ENCODE measurements at places on chromosomes 2 and 18. TPM values are rescaled to one million over a fixed set of nuclear protein-coding genes. Genes with fewer than 3 reads are reported as not detected.

DNA sequence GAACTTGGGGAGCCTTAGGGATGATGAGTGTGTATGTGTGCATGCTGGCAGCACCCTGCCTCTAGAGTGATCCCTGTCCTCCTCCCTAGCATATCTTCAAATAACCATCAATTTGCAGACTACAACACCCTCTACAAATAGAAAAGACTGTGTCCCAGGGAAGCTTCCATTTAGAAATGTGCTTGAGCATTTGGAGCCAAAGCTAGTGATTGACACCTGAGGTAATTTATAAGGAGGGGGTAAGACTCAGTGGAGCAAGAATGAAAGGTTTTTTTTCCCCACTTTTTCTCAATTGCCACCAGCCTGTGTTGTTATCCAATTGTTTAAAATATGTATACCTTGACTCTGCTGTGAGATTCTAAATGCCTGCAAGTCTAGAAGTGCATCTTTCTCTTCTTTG is 286.0 kb upstream of the SLC14A2 start:
- DNase-seq: no peak
- no peak overlapping the region for H3K4me3 ChIP-seq
- H3K27ac ChIP-seq: no peak overlapping the region
- H3K4me1 ChIP-seq: no peaks in the 10 kb centered on the region
- H3K27me3 ChIP-seq: no peaks in the 10 kb centered on the region
- no peaks in the 10 kb centered on the region for H3K36me3 ChIP-seq

DNA sequence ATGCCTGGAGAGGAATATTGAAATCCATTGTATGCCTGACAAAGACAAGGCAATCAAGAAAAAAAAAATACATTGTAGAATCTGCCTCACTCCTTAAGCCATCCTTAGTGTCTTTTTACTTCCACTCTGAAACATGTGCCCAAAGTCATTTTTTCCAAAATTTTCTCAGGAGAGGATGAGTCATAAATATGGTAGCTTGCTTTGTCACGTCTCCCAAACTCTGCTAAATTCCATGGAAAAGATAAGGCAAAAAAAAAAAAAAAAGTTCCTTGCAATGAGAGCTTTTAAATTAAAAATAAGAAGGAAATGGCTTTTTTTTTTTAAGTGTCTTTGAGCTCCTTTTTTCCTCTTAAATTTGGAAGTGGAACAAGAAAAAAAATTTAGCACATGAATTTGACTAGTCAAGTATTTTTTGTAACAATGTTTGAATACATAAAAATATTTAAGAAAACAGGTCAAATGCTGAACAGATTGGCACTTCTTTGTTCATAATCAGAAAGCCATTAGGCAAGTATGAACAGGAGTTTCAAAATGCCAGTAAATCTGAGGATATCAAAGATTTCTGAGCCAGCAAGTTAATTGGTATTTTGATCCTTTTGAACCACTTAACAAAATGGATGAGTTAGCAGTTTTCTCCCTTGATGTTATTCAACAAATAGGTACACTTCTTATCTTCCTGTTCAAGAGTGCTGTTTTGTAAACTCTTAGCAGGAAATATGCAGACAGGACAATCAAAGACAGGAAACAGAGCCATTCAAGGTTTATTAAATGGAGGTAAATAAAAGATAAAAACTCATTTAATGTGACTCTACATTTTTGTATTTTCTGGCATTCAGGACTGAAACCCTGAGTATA is 247.3 kb upstream of the SP5 start:
- no peak for DNase-seq
- no peak overlapping the region for H3K4me3 ChIP-seq

- no peaks in the 10 kb centered on the region for H3K4me1 ChIP-seq
- no peak for DNase-seq
- no peaks in the 10 kb centered on the region for H3K36me3 ChIP-seq
- H3K27ac ChIP-seq: no peak overlapping the region
- no peak overlapping the region for H3K4me3 ChIP-seq
These were observed 338.7 kb downstream of the CDH2 start for GRCh38 chr18:27838225-27838624.

GRCh38 chr18:6449213-6449612 is 34.5 kb upstream of the L3MBTL4 start:
- no peaks in the 10 kb centered on the region for H3K36me3 ChIP-seq
- H3K4me1 ChIP-seq: no peaks in the 10 kb centered on the region
- H3K27ac ChIP-seq: no peak overlapping the region
- no peaks in the 10 kb centered on the region for H3K27me3 ChIP-seq

DNA sequence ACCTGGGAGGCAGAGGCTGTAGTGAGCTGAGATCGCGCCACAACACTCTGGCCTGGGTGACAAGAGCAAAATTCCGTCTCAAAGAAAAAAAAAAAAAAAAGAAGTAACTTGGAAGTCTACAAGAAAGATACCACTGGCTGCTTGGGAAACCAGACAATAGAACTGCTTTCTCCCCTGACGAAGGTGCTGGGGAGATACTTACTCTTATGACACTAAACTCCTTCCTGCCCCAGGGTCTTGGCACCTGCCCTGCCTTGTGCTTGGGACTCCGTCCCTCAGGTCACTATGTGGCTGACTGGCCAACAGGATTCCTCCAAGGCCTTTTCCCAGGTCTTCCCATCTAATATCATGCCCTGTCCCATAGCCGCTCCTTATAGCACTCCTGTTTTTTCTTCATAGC is 30.7 kb downstream of the INPP5D start:
- no peak overlapping the region for H3K27ac ChIP-seq
- peaks cover 26% of the 10 kb centered on the region for H3K36me3 ChIP-seq
- no peak overlapping the region for H3K4me3 ChIP-seq
- H3K4me1 ChIP-seq: peaks cover 23% of the 10 kb centered on the region
- DNase-seq: no peak

DNA sequence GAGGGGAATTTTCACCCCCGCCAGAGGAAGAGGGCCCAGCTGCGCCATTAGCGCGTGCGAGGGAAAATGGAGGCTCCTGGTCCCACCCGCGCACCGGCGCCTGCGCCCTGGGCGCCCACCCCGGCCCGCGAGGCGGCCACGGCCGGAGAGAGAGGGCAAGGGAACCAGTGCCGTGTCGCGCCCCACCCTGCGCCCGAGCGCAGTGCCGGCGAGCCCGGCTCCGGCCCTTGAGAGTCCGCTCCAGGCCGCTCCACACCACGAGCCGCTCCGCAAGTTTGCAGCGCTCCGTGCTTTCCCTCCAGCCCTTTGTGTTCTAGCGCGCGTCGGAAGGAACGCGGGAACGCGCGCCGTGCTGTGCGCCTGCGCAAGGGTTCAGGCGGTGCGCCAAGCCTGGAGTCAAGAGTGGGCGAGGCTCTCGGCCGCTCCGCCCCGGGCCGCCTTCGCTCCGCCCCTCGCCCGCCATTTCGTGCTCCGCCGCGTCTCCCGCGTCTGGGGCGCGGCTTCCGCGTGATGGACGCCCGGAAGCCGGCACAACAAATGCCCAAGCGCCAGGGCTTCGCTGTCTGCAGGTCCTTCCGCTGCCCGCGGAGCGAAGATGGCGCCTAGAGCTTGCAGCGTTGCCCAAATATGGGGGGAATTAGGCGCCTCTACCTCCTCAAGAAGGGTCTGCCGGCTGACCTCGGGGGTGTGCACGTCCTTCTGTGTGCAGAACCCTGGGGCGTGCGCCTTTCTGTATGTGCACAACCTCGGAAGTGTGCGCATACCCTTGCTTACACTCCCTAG is 46.1 kb upstream of the PTMA start:
- peak overlapping the region; percentile 74 for H3K4me3 ChIP-seq
- peaks cover 2% of the 10 kb centered on the region for H3K36me3 ChIP-seq
- DNase-seq: peak; percentile 97
- peaks cover 30% of the 10 kb centered on the region for H3K4me1 ChIP-seq
- no peaks in the 10 kb centered on the region for H3K27me3 ChIP-seq

GRCh38 chr18:48979944-48980890 is 29.5 kb upstream of the SMAD7 start:
- peaks cover 35% of the 10 kb centered on the region for H3K27me3 ChIP-seq
- no peak overlapping the region for H3K4me3 ChIP-seq
- H3K27ac ChIP-seq: no peak overlapping the region
- peaks cover 20% of the 10 kb centered on the region for H3K4me1 ChIP-seq
- DNase-seq: no peak
- no peaks in the 10 kb centered on the region for H3K36me3 ChIP-seq

GRCh38 chr2:161116509-161116908 is 43.7 kb upstream of the TANK start:
- DNase-seq: no peak
- no peak overlapping the region for H3K4me3 ChIP-seq
- no peak overlapping the region for H3K27ac ChIP-seq
- H3K27me3 ChIP-seq: peaks cover 28% of the 10 kb centered on the region
- H3K4me1 ChIP-seq: peaks cover 28% of the 10 kb centered on the region

GRCh38 chr18:2589345-2590068 is 18.1 kb downstream of the NDC80 start:
- peaks cover 10% of the 10 kb centered on the region for H3K36me3 ChIP-seq
- H3K4me1 ChIP-seq: peaks cover 60% of the 10 kb centered on the region
- H3K27me3 ChIP-seq: no peaks in the 10 kb centered on the region
- H3K4me3 ChIP-seq: peak overlapping the region; percentile 72

GRCh38 chr2:177397481-177398289 is 5.1 kb downstream of the AGPS start:
- H3K27me3 ChIP-seq: no peaks in the 10 kb centered on the region
- H3K27ac ChIP-seq: peak overlapping the region; percentile 72
- no peak for DNase-seq
- peak overlapping the region; percentile 30 for H3K4me3 ChIP-seq

DNA sequence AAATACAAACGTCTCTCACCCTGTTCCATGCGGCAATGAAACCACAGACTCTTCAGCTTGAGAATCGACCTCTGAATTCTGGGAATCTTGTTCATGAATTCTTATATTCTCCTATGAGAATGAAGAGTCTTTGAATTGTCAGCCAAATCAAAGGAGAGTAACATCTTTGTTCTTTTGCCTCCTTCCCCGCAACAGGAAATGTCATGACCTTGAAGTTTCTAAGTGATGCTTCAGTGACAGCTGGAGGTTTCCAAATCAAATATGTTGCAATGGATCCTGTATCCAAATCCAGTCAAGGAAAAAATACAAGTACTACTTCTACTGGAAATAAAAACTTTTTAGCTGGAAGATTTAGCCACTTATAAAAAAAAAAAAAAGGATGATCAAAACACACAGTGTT is 21.8 kb downstream of the TNFAIP6 start:
- peaks cover 3% of the 10 kb centered on the region for H3K4me1 ChIP-seq
- H3K27me3 ChIP-seq: no peaks in the 10 kb centered on the region
- no peak overlapping the region for H3K27ac ChIP-seq
- no peaks in the 10 kb centered on the region for H3K36me3 ChIP-seq
- DNase-seq: no peak
- H3K4me3 ChIP-seq: no peak overlapping the region

The EPB41L3 gene
- 4.9 TPM for total RNA-seq

The ABCG5 gene
- total RNA-seq: not detected

The OR6B2 gene
- not detected for total RNA-seq

The SH3BP4 gene
- total RNA-seq: 1.5 TPM

The UBR3 gene
- total RNA-seq: 21.0 TPM
